Skeletal muscle cell (primary cell): ENCODE measurements at places on chromosomes 3 and 15.

- no peak for DNase-seq
These were observed 49.0 kb upstream of the SLC4A7 start for GRCh38 chr3:27533261-27533607.

DNA sequence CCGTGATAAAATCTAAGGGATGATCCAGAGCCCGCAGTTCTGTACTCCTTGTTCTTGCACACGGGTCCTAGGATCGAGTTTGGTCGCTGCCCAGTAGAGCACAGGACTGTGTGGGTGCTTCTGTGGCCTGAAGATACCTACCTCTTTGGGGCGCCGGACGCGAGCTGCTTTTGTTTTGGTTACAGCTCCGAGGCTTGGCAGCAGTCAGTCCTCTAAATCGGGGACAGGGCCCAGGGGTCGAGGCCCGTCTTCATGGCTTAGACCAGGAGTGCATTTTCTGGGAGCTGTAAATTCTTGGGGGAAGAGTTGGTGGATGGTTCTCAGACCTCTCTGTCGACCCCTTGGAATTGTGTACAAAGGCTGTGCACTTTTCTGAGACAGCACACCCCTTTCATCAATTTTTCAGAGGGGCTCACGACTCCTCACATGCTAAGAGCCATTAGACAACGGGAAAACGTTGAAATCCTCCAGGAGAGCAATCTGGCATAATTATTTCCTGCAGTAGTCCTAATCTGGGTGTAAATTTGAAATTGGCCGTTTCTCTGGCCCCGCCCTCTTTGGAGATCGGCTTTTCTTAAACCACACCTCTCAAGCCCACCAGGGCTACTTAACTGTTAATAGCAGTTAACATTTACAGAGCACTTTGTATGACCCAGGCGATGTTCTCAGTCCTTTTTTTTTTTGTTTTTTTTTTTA lies 928 bp downstream of the CEP97 start:
- DNase-seq, result no peak

GRCh38 chr15:58357529-58358476 lies 74.0 kb upstream of the LIPC start:
- no peak for DNase-seq

- DNase-seq, result no peak
These were observed 9.5 kb downstream of the COPS2 start for GRCh38 chr15:49145651-49146609.

DNA sequence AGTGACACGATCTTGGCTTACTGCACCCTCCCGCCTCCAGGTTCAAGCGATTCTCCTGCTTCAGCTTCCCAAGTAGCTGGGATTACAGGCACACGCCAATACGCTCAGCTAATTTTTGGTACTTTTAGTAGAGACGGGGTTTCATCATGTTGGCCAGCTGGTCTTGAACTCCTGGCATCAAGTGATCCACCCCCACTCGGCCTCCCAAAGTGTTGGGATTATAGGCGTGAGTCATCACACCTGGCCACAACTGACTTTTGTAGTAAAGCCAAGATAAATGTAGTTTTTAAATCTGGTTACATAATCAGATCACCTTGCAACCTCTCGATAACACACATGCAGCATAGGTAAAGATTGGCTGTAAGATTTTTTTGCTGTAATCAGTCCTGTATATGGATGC lies 657.5 kb upstream of the DPPA4 start:
- DNase-seq, result no peak

- no peak for DNase-seq
These were observed 90.8 kb downstream of the DPH6 start for GRCh38 chr15:35455201-35455600.
